ENCODE measurements at places on chromosomes 7 and 10. TPM values are rescaled to one million over a fixed set of nuclear protein-coding genes. Genes with fewer than 3 reads are reported as not detected.
A peak's percentile ranks its signal among the peaks of the same experiment; 100 is the strongest.

GRCh38 chr10:86287966-86288579 lies 78.5 kb downstream of the GRID1 start:
- DNase-seq = no peak

DNA sequence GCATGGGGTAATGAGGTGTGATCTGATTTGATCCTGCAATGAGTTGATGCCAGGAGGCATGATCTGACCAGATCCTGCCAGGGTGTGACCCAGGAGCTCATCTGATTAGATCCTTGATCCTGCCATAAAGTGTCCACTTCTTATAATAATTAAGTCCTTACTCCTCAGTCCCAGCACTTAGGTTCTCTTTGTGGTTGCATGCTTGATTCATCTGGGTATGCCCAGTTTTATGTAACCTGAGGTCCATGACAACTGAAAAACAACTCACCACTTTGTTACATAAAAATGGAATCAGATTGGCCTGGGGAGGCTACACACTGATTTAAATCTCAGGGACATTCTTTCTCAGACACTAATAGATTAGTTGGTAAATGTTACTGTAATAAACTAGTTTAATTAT lies 19.1 kb downstream of the ACADSB start:
- DNase-seq = no peak

DNA sequence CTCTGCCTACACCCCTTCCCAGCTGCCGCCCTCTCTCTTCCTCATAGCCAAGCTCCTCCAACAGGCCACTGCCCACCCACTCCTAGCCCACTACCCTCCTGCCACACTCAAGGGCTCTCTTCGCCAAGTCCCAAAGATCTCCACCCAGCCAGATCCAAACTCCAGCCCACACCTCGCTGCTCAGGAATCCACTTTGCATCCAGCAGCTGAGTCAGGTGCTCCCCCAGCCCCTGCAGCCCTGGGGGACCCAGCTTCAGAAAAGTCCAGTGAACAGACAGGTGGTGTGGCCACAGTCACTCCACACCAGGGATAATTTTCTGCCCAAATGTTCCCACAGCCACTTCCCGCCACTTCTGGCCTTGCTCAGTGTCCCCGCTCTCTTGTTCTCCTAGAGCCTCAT lies 10.9 kb downstream of the OGDHL start:
- DNase-seq = no peak

DNA sequence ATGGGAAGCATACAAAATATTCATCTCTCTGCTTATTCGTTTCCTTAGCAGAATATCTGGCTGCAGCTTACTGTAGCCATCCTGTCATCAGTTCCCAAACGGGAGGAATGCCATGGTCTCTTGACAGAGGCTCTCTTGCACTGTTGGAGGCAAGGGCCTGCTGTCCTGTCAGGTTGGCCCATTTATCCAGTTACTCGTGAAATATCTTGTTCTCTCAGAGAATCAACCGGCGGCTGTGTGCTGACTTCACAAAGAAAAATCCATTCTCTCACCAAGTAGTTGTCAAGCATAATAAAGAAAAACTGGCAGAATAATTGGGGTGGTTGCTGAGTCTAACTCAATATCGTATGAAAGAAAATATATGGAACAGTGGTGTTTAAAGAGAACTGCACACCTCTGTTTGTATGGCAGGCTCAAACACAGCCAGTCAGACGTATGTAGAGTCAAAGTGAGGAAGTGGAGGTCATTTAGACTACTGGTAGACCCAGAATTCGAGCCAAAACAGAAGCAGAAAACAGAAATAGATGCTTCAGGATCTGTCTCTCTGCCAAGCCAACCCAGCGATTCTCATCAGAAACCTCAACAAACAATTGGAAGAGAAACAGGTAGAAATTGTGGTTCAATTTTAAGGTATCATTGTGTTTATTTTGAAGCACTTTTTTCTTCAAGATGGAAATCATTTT lies 349.2 kb upstream of the PRKCQ start:
- DNase-seq = no peak

- peak; percentile 63 for DNase-seq
Observed at GRCh38 chr7:12715372-12716133, 28.1 kb downstream of the ARL4A start.

DNA sequence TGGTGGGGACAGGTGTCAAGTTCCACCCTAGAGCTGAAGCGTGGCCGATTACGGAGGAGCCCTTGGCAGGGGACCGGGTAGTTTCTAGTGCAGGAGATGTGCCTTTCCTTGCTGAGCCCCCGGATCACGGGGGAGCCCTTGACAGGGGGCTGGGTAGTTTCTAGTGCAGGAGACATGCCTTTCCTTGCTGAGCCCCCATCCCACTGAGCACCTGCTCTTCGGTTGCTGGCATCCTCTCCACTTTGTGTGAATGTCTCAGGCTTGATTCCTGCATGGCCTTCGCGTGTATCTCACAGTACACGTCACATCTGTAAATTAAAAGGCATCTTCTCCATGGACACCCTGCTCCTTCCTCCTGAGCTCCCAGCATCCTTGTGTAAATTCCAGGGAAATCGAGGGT lies 263.5 kb downstream of the ADARB2 start:
- DNase-seq = no peak

GRCh38 chr7:151251689-151252560 lies 3.4 kb upstream of the SMARCD3 start:
- DNase-seq = peak; percentile 86

DNA sequence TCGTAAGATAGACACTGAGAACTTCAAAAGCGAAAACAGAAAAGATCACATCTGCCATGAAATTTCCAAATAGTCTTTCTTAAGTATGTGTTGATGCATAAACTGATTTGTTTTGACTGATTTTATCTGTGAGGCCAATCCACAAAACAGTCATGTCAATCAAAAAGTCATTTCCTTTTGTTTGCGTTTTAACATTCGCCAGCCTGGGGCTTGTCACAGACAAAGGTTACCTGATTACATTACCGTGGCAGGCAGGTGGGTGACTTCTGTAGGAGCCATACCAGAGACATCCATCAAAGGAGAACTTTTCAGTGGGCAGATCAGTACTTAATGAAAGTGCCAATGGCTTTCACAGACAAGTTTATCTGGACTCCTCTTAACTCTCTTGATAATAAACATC lies 45.5 kb upstream of the BET1 start:
- DNase-seq = no peak

GRCh38 chr7:78702770-78703169 lies 750.7 kb downstream of the MAGI2 start:
- no peak for DNase-seq

GRCh38 chr10:71743089-71743838 lies 23.7 kb upstream of the C10orf105 start:
- no peak for DNase-seq

DNA sequence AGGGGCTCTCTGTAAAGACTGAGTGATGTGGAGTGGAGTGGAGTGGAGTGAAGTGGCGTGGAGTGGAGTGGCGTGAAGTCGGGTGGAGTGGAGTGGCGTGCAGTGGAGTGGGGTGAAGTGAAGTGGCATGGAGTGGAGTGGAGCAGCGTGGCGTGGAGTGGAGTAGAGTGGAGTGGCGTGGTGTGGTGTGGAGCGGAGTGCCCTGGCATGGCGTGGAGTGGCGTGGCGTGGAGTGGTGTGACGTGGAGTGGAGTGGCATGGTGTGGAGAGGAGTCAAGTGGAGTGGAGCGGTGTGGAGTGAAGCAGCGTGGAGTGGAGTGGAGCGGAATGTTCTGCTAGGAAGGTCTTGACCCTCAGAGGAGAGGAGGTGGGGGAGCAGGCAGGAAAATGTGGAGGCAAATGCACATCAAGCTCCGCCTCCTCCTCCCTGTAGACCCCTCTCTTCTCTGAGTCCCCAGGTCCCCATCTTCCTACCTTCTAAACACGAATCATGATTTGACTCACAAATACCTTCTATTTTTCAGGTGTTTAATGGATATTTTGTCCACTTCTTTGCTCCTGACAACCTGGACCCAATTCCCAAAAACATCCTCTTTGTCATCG lies 19.9 kb downstream of the ITIH2 start:
- no peak for DNase-seq

The PTPN20 gene
- 5.3 TPM for total RNA-seq

The CPA1 gene
- total RNA-seq = 4.1 TPM

The AKR1C8 gene
- total RNA-seq = 0.94 TPM

The CFTR gene
- not detected for total RNA-seq

The CACNA2D1 gene
- 16.9 TPM for total RNA-seq

The BUD23 gene
- total RNA-seq = 47.4 TPM

The PODXL gene
- 54.9 TPM for total RNA-seq

The KCNIP2 gene
- 18.9 TPM for total RNA-seq

The MBLAC1 gene
- 2.5 TPM for total RNA-seq

The PRR15 gene
- total RNA-seq = not detected

The ANXA8L1 gene
- total RNA-seq = 0.31 TPM

The NXPH1 gene
- total RNA-seq = not detected

The PPP1R3C gene
- 10.9 TPM for total RNA-seq
